ENCODE measurements at places on chromosomes 16 and 17.

DNA sequence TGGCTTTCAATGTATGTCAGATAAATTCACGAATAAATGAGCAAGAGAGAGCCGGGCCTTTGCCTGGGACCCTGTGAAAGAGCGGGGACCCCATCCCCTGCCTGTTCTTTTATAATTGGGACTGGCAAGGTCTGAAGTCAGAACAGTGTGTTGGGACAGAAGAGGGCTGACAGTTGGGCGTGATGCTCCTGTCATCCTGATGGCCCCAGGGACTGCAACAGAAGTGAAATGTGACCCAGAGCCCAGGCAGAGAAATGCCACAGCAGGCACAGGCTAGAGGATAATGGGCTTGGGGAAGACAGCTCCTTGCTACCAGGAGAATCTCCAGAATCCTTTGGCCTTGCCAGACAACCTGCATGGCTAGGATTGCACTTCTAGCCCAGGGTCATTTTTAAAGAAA, 37.9 kb downstream of the GSG1L start:
- no peak for DNase-seq

DNA sequence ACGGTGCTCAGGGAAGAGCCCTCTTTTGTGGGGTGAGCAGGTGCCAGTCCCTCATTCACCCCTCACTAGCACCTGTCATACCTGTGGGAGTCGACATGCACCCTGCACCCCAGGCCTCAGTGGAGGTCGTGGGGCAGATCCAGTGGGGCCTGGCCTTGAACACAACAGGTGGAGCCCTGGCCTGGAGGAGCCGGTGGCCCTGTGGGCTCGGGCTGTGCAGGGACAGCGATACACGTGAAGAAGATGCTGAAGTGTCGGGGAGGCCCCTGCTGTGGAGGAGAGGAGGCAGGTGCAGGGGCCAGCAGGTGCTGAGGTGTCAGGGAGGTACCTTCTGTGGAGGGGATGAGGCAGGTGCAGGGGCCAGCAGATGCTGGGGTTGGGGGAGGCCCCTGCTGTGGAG, 31.8 kb downstream of the ZNF750 start:
- DNase-seq, result no peak

- DNase-seq, result no peak
Observed at GRCh38 chr16:81581107-81581506, 136.5 kb downstream of the CMIP start.

- peak; percentile 57 for DNase-seq
Observed at GRCh38 chr16:89574681-89575246, 794 bp upstream of the CPNE7 start.

DNA sequence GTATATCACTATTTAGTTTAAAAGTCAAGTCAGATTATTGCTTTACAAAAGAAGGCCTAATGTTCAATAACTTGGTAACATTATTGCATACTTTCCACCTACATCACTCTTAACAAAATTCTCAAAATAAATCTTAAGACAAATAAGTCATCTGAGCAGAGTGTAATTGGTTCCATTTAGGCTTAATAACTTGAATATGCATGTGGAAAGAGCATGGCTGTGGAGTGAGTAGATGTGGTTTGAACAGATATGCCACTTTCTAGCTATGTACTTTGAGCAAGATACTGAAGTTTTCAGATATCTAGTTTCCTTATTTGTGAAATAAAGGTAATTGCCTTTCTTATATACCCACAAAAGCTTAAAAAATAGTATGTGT, 6.7 kb upstream of the EVI2A start:
- DNase-seq, result no peak

DNA sequence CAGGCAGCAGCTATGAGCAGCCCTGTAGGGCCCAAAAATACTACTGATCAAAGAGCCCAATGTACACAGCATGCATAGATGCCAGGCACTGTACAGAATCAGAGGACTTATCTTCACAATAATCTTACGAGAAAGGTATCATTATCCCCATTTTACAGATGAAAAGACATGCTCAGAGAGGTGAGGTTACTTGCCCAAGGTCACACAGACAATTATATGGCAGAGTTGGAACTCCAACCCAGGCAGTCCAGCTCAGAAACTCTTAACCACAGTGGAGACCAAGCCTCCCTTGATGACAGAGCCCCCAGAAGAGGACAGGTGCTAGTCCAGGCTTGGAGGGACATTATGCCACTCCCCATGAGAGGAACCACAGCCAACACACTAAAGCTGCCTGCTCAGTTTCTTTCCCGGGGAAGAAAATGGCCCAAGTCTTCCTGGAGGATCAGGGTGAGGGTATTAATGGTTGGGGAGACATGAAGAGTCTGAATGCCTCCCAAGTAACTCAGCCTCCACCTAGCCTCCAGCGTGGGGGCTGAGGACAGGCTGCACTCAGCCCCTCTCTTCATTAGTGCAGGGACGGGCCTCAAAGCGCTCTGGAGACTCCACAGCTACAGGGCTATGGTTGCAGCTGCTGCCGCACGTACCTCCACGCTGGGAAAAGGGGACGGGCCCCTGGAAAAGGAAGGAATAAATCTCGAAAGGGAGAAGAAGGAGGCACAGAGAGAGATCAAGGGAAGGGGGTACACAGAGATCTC, 826 bp downstream of the UNC119 start:
- no peak for DNase-seq

DNA sequence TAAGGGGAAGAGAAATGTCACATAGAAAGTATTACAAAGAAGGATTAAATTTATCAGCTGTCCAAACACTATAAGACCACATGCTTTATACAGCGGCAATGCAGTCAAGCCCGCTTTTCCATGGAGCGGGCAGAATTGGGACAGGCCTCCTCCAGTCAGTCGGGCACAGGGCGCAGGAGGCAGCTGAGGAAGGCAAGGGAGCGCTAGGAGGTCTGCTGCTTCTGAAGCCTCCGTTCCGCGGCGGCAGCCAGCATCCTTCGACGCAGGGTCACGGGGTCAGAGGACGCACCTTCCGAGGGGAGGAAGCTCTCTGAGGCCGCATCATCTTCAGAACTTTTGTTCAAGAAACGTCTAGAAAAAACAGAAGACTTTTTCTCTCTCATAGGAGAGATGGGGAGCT, 62.6 kb downstream of the AMFR start:
- DNase-seq, result no peak

- DNase-seq, result no peak
Observed at GRCh38 chr16:16158741-16159374, 64.4 kb downstream of the ABCC6 start.

GRCh38 chr17:67863624-67864247, 38.4 kb downstream of the BPTF start:
- no peak for DNase-seq

- no peak for DNase-seq
Observed at GRCh38 chr16:31489616-31490584, 7.0 kb downstream of the SLC5A2 start.

- no peak for DNase-seq
Observed at GRCh38 chr16:78742501-78743283, 643.2 kb downstream of the WWOX start.

DNA sequence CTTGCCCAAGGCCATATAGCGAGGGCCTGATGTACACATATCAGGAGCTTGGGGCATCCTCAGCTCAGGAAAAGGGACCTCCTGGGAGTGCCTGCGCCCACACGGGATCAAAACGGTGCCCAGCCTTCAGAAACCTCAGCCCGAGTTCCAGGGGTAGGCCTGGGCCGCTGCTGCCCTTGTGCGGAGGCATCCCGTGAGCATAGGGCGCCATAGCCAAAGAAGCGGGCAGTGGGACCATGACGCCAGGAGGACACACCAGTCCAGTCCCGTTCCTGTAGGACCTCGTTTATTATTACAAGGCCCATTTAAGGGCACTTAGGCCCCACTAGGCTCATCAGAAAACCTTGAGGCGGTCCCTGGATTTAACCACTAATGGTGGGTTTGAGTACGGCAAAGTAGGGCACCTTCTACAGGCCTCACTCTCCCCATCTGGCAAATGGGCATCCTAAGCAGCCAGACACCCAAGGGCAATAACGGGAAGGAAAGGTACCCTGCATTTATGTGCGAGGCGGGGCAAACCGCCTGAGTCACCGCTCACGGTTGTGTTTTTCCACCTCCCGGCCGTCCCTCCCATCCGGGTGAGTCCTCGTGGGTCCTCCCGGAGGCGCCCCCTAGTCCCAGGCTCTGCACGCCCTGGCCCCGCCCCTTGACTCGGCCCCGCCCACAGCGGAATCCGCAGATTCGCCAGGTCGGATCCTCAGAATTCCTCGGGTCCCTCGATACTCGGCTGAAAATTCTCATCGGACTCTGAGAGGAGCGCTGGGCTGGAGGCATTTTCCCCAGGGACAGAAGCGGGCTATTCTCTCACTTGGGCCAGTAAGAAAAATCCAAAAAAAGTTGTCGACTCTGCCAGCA, 726 bp upstream of the SETD1A start:
- peak; percentile 90 for DNase-seq

DNA sequence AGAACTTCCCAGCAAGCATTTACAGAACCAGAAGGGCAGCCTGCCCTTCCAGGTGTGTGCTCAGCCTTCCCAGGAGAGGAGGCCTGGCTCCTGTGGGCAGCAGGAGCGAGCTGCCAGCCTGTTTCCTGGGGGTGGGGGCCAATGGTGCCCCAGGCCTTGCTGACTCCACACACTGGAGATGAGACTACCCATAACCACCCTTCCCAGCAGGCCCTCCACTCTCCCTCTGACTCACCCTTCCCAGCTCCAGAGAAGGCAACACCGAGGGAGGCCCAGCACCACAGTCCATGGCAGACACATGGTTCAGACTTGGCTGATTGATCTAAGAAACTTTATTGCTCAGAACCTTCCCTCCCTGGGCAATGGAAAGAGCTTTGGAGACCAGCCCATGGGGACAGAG, 1.8 kb upstream of the PRSS53 start:
- DNase-seq, result no peak

GRCh38 chr17:2030779-2031163, 818 bp downstream of the DPH1 start:
- no peak for DNase-seq

DNA sequence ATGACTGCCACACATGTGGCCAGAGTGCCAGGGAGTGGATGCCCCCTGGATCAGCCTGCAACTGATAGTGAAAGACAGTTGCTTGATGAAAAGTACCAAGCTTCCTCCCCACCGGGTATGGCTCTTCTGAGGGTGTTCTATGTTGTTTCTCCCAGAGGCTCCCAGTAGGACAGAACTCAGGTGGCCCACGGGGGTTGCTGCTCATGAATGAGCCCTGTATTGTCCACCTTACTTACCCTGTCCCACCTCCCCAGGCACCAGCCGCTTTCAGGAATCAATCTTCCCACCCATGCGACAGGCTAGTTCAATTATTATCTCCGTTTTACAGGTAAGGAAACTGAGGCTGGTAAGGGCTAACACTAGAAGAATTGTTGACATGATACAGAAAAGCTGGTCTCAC, 34.9 kb upstream of the RGS9 start:
- DNase-seq, result no peak

DNA sequence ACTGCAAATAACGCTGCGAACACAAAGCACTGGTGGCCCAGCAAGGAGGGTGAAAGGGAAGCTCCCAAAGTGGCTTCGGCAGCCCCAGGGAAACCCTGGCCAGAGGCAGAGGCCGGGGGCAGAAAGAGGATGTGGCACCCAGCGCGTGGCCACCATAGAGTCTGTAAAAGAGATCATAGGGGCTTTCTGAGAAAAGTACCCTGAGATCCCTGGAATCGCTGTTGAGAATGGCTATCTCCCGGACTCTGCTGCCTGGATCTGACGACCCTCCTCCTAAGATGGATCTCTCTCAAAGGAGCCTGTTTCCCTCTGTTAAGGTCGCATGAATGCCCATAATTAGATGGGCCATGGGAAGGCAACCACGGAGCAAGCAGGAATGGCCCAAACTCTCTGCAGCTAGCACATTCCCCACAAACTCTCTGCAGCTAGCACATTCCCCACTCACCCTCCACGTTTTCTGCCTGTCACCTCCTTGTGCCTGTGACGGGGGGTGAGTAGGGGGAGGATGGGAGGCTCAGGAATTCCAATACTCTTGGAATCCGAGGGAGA, 364.4 kb downstream of the XYLT1 start:
- no peak for DNase-seq

DNA sequence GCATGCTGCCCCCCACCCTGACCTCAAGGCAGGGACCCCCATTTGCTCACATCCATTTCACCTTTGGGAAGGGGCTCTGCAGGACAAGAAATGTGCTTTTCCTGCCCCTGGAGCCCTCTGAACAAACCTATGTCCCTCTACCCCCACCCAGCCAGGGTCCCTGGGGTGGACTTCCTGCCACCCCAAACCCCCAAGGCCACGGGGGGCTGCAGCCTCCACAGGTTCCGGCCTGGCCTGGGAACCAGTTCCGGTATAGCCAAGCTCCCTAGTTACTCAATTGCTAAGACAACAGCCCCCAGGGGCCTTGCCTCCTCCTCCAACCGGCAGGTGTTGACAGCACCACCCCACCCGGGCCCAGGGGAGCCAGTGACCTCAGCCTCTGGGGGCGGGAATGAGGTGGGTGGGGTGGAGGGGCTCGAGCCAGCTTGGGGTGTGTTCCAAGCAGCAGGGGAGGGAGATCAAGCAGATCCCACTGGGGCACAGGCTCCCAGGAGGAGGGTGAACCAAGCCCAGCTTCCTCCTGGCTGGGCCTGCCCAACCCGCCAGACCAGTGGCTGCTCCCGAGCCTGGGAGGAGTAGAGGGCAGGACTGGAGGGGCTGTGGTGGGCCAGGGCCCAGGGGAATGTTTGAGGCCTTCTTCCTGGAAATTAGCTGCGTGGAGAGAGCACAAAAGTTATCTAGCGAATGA, 6.6 kb downstream of the PNMT start:
- no peak for DNase-seq

- no peak for DNase-seq
Observed at GRCh38 chr17:49294122-49294521, 63.5 kb upstream of the PHOSPHO1 start.

DNA sequence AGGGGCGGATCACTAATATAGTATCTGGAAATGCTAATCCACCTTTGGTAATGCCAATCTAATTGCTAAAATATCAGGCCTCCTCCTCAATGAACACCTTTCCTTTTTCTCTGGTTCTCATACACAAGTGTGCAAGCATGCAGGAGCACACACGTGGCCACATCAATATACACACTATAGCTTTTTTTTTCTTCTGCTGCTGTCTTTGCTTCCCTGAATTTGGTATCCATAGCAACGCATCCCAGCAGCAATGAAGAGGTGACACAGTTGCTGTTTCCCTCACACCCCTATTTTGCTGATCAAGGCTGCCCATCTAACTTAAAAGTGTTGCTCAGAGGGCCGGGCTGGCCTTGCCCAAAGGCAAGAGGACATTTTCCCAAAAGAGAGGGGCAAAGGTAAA, 15.4 kb downstream of the NOG start:
- DNase-seq, result no peak

GRCh38 chr17:82229698-82230608, 1.1 kb downstream of the SLC16A3 start:
- peak; percentile 43 for DNase-seq

- DNase-seq, result no peak
Observed at GRCh38 chr16:12267491-12267890, 291.0 kb downstream of the SNX29 start.

DNA sequence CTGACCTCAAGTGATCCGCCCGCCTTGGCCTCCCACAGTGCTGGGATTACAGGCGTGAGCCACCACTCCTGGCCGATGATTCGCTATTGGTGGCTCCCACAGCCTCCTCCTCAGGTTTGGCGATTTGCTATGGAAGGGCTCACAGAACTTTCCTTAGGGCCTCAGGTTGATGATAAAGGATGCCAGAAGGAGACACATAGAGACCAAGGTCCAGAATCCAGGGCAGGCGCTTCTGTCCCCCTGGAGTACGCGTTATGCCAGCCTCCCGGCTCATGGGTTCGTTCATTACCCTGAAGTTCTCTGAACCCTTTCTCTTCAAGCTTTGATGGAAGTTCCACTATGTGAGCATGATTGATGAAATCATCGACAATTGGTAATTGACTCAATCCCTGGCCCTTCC, 19.9 kb downstream of the LGALS3BP start:
- DNase-seq, result no peak

GRCh38 chr16:86667035-86667434, 88.7 kb downstream of the FOXL1 start:
- peak; percentile 75 for DNase-seq

Data from right hindlimb (tissue), 1 donor.